ENCODE measurements at places on chromosomes 16 and 17. TPM values are rescaled to one million over a fixed set of nuclear protein-coding genes. Genes with fewer than 3 reads are reported as not detected.

KRTAP17-1 gene
- not detected for total RNA-seq

DNA sequence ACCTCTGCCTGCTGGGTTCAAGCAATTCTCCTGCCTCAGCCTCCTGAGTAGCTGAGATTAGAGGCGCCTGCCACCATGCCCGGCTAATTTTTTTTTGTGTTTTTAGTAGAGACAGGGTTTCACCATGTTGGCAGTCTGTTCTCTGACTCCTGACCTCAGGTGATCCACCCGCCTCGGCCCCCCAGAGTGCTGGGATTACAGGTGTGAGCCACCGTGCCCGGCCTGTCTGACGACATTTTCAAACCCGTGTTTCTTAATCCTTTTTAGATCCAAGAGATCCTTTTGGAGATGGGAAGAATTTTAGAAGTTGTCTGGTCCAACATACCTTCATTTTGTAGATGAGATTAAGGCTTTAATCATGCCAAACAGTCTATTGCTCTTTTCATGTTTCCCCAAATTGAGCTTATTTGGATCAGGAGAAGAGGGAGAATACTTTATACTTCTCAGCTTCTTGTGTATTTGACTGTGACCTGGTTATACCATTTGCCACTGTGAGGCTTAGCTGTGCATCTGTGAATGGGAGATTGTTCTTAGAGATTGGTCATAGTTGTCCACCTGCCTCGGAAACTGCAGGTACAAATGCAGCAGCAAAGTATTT lies 25.8 kb downstream of the USP10 start:
- no peak for DNase-seq

EVI2A gene
- 133 TPM for total RNA-seq

HAP1 gene
- total RNA-seq = 0.33 TPM

KRTAP2-3 gene
- total RNA-seq = not detected

- no peak for DNase-seq
Observed at GRCh38 chr17:30550512-30551273, 73.5 kb downstream of the GOSR1 start.

- DNase-seq = no peak
Observed at GRCh38 chr17:19023209-19023999, 18.8 kb upstream of the FAM83G start.

TMEM98 gene
- total RNA-seq = not detected

Data from CD4-positive, alpha-beta memory T cell (primary cell).